ENCODE measurements at places on chromosomes 2 and 18. TPM values are rescaled to one million over a fixed set of nuclear protein-coding genes. Genes with fewer than 3 reads are reported as not detected.

The AMER3 gene
- total RNA-seq: 0.56 TPM

The KHK gene
- 20.3 TPM for total RNA-seq

DNA sequence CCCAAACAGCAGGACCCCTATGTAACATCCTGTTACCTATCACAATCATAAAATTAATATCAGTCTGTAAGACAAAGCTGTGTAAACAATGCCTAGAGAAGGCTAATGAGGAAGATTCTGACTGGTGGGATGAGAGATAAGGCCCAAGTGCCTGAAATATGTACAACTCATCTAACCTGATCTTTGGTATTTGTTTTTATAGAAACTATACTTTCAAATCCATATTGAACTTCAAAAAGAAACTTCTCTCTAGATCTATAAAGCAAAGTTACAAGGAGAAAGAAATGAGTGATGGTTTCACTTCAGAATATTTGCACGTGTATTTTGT lies 36.1 kb upstream of the ITGA4 start:
- H3K4me1 ChIP-seq: no peaks in the 10 kb centered on the region
- DNase-seq: no peak
- H3K27me3 ChIP-seq: no peaks in the 10 kb centered on the region
- H3K27ac ChIP-seq: no peak overlapping the region

DNA sequence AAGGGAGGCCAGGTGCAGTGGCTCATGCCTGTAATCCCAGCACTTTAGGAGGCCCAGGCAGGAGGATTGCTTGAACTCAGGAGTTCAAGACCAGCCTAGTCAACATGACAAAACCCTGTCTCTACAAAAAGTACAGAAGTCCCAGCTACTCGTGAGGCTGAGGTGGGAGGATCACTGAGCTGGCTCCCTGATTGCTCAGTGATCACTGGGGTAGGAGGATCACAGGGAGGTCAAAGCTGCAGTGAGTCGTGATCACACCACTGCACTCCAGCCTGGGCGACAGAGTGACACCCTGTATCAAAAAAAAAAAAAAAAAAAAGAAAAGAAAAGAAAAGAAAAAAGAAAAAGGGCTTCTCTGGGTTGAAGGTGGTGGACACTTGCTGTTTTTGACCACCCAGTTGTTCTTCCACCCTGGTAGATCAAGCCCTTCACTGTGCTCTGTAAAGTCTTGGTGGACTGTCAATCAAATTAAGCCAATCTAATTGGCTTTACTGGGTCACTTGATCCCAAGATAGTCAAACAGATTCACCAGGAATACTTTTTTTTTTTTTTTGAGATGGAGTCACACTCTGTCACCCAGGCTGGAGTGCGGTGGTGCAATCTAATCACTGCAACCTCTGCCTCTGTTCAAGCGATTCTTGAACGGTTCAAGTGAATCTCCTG lies 191.6 kb downstream of the AGPS start:
- H3K27me3 ChIP-seq: no peaks in the 10 kb centered on the region
- H3K4me1 ChIP-seq: no peaks in the 10 kb centered on the region
- no peaks in the 10 kb centered on the region for H3K36me3 ChIP-seq
- DNase-seq: no peak
- no peak overlapping the region for H3K27ac ChIP-seq

The LRP2 gene
- total RNA-seq: 0.05 TPM

DNA sequence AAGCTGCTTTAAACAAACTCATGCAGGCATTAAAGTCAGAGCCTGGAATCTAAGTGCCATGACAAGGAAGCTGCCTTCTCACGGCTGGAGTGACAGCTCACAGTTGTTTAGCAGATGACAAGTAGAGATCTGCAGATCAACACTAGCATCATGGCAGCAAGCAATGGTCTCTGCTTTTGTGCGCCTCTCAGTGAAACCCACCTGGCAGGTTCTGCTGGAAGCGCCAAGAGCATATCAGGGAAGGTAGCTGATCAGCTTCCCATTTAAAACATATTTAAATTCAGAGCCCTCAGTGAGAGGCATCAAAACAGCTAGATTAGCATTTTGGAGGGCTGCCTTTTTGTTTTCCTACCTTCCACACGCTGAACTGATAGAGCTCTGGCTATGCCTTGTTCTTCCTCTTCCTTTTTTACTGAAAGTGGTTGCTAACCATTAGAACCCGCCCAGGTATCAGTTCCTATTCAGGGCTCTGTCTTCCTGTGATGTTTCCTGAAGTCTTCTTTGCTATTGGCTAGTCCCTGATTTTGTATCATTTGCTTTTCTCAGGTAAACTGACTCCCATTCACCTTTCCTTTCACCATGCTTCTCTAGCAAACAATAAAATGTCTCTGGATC lies 70.8 kb downstream of the TMEM200C start:
- H3K4me1 ChIP-seq: no peaks in the 10 kb centered on the region
- H3K27ac ChIP-seq: no peak overlapping the region
- no peak for DNase-seq
- H3K4me3 ChIP-seq: no peak overlapping the region
- H3K27me3 ChIP-seq: no peaks in the 10 kb centered on the region

The CSRNP3 gene
- 1.5 TPM for total RNA-seq

GRCh38 chr2:233208382-233209116 lies 42.9 kb upstream of the ATG16L1 start:
- no peak overlapping the region for H3K4me3 ChIP-seq
- DNase-seq: no peak
- peaks cover 4% of the 10 kb centered on the region for H3K4me1 ChIP-seq
- H3K27ac ChIP-seq: no peak overlapping the region
- no peaks in the 10 kb centered on the region for H3K27me3 ChIP-seq

GRCh38 chr18:55088000-55088401 lies 128.7 kb upstream of the CCDC68 start:
- H3K4me1 ChIP-seq: peaks cover 3% of the 10 kb centered on the region
- DNase-seq: no peak
- no peaks in the 10 kb centered on the region for H3K27me3 ChIP-seq
- H3K36me3 ChIP-seq: no peaks in the 10 kb centered on the region
- no peak overlapping the region for H3K27ac ChIP-seq

The KATNAL2 gene
- 1.3 TPM for total RNA-seq

The PFN4 gene
- total RNA-seq: not detected

The RNU2-63P gene
- total RNA-seq: 5.7 TPM

DNA sequence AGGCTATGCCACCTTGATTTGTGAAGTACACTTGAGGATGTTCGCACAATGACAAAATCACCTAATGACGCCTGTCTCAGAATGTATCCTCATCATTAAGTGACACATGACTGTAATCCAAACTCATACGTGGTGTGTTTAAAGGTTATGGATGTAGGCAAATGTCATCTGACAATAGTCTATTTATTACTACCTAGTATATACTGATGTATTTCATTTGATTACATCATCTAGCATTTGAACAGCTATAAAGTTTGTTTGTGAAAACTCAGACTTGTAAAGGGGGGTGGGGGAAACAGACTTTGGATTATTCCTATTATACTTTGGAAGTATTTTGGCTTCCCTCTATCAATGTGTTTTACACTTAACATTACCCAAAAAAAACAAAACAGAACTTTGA lies 129.9 kb downstream of the TANC1 start:
- H3K4me1 ChIP-seq: peaks cover 9% of the 10 kb centered on the region
- H3K27ac ChIP-seq: no peak overlapping the region
- DNase-seq: no peak
- H3K27me3 ChIP-seq: no peaks in the 10 kb centered on the region
- no peak overlapping the region for H3K4me3 ChIP-seq

GRCh38 chr2:151030663-151031230 lies 230.9 kb downstream of the RBM43 start:
- no peaks in the 10 kb centered on the region for H3K4me1 ChIP-seq
- no peak for DNase-seq
- no peaks in the 10 kb centered on the region for H3K36me3 ChIP-seq
- no peak overlapping the region for H3K27ac ChIP-seq
- H3K4me3 ChIP-seq: no peak overlapping the region
- no peaks in the 10 kb centered on the region for H3K27me3 ChIP-seq

- H3K27me3 ChIP-seq: no peaks in the 10 kb centered on the region
- peak; percentile 49 for DNase-seq
Observed at GRCh38 chr2:42191285-42192009, 22.3 kb downstream of the EML4 start.

GRCh38 chr2:151363709-151364108 lies 6.3 kb downstream of the TNFAIP6 start:
- DNase-seq: no peak
- H3K27ac ChIP-seq: no peak overlapping the region
- H3K4me1 ChIP-seq: no peaks in the 10 kb centered on the region
- H3K27me3 ChIP-seq: no peaks in the 10 kb centered on the region

DNA sequence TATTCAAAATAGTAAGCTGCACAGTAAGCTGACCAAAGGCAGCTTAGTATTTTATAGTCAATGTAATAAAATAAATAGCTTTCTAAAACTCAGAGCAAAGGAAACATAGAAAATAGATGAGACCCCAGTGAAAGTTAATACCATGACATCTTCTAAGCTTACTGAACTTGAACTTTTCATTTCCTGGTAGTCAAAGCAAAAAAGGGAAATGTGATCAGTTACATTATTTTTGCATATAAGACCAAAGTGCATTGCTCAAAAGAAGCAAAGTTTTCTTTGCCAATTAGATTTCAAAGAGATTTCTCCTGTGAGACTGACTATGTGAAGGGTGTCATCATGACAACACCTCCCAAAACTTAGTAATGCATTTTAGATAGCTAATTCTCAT lies 70.2 kb downstream of the MYO1B start:
- no peak overlapping the region for H3K27ac ChIP-seq
- peaks cover 10% of the 10 kb centered on the region for H3K4me1 ChIP-seq
- no peaks in the 10 kb centered on the region for H3K27me3 ChIP-seq
- no peak overlapping the region for H3K4me3 ChIP-seq
- no peak for DNase-seq

GRCh38 chr2:100339823-100340222 lies 17.5 kb upstream of the LONRF2 start:
- no peak overlapping the region for H3K4me3 ChIP-seq
- H3K36me3 ChIP-seq: no peaks in the 10 kb centered on the region
- H3K27me3 ChIP-seq: no peaks in the 10 kb centered on the region
- DNase-seq: no peak

GRCh38 chr18:22670914-22671313 lies 253.2 kb upstream of the CTAGE1 start:
- no peak overlapping the region for H3K4me3 ChIP-seq
- DNase-seq: no peak
- no peaks in the 10 kb centered on the region for H3K27me3 ChIP-seq

DNA sequence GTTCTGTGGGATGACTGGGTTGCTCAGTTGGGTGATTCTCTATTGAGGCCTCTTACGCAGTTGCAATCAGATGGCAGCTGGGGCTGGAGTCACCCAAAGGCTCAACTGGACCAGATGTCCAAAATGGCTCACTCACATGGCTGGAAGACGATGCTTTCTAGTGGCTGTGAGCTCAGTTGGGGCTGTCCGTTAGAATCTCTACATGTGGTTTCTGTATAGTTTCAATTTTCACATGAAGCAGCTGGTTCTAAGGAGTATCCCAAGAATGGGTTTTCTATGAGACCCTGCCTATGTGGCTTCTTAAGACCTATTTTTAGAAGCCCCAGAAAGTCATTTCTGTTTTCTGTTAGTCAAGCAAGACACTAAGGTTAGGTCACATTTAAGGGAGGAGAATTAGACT lies 4.4 kb downstream of the XRCC5 start:
- no peak overlapping the region for H3K4me3 ChIP-seq
- H3K27me3 ChIP-seq: no peaks in the 10 kb centered on the region
- H3K4me1 ChIP-seq: no peaks in the 10 kb centered on the region
- DNase-seq: no peak

GRCh38 chr2:27655155-27655951 lies 8.1 kb downstream of the SUPT7L start:
- peaks cover 13% of the 10 kb centered on the region for H3K36me3 ChIP-seq
- no peak overlapping the region for H3K27ac ChIP-seq
- H3K4me3 ChIP-seq: no peak overlapping the region

- no peak overlapping the region for H3K27ac ChIP-seq
- no peak for DNase-seq
- no peaks in the 10 kb centered on the region for H3K36me3 ChIP-seq
- H3K27me3 ChIP-seq: no peaks in the 10 kb centered on the region
- no peaks in the 10 kb centered on the region for H3K4me1 ChIP-seq
- H3K4me3 ChIP-seq: no peak overlapping the region
Observed at GRCh38 chr2:233476651-233477547, 89.7 kb downstream of the USP40 start.

The VWA3B gene
- 3.2 TPM for total RNA-seq

DNA sequence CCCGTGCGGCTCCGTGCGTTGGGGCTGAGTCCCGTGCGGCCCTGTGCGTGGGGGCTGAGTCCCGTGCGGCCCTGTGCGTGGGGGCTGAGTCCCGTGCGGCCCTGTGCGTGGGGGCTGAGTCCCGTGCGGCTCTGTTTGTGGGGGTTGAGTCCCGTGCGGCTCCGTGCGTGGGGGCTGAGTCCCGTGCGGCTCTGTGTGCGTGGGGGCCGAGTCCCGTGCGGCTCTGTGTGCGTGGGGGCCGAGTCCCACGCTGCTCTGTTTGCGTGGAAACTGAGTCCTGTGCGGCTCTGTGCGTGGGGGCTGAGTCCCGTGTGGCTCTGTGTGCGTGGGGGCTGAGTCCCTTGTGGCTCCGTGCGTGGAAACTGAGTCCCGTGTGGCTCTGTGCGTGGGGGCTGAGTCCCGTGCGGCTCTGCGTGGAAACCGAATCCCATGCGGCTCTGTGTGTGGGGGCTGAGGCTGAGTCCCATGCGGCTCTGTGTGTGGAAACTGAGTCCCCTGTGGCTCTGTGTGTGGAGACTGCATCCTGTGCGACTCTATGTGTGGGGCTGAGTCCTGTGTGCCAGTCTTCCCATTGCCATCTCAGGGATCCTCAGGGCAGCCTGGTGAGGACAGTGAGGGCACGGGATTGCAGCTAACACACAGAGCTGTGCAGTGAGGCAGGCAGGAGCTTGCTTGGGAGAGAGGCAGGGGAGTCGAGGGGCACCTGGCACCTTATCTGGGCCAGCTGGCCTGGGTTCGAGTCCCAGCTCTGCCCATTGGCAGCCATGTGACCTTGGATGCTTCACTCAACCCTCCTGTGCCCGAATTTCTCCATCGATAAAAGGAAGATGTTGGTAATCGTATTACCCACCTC lies 44.5 kb downstream of the LDLRAD4 start:
- no peaks in the 10 kb centered on the region for H3K4me1 ChIP-seq
- H3K36me3 ChIP-seq: no peaks in the 10 kb centered on the region
- H3K27me3 ChIP-seq: no peaks in the 10 kb centered on the region
- no peak overlapping the region for H3K4me3 ChIP-seq
- H3K27ac ChIP-seq: no peak overlapping the region

The ARHGAP15 gene
- total RNA-seq: 1.6 TPM

Measured in colonic mucosa (tissue), 4 donors.